ENCODE measurements at places on chromosomes 16 and 17.
A peak's percentile ranks its signal among the peaks of the same experiment; 100 is the strongest.

DNA sequence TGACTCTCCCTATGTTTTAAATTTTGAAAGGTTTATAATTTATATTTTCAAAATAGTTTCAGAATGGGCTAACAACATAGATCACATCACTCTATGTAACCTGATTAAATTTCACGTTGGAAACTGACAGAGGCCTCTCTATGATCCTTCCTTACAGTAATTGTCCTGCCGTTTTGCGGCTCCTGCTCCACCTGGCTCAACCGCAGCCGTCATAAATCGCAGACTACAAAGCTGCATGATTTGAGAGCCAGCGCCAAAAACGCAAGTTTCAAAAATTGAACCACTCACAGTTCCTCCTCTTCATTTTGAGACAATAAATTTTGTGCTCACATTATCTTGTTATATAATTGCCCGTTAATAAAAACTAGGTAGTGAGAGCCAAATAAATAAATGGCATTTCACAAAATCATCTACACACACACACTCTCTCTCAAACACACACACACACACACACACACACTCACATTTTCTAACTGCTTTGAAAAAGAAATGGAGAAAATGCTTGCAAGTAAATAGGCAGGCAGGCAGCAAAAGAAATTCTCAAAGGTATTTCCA is 263.1 kb upstream of the PSMD7 start:
- no peak for DNase-seq

- no peak for DNase-seq
Observed at GRCh38 chr16:67186550-67186950, 2.8 kb upstream of the MATCAP1 start.

- no peak for DNase-seq
Observed at GRCh38 chr17:1649844-1650501, at the start of gene RILP. RILP (minus strand) TSS chr17:1649866; CDS start chr17:1649804, 62 bp downstream.

- no peak for DNase-seq
Observed at GRCh38 chr17:8577868-8578267, 52.7 kb downstream of the MYH10 start.

DNA sequence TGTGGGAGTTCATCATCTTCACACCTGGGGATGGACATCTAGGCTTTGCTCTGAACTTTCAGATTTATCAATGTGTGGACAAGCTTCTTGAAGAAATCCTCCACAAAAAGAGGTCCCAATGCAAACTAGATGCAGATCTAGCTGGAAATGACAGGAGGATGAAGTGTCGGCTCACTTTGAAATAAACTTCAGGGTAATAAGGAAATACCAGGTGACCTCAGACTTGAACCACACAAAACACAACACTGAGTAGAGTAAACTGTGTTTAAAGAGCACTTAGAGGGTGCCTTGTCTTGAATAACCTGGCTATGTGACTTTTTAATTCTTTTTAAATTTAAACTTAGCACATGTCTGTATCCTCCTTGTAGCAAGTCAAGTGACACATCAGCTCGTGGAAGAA is 27.2 kb upstream of the TEKT3 start:
- DNase-seq = no peak

- no peak for DNase-seq
Observed at GRCh38 chr16:67781565-67781921, 24.8 kb downstream of the RANBP10 start.

DNA sequence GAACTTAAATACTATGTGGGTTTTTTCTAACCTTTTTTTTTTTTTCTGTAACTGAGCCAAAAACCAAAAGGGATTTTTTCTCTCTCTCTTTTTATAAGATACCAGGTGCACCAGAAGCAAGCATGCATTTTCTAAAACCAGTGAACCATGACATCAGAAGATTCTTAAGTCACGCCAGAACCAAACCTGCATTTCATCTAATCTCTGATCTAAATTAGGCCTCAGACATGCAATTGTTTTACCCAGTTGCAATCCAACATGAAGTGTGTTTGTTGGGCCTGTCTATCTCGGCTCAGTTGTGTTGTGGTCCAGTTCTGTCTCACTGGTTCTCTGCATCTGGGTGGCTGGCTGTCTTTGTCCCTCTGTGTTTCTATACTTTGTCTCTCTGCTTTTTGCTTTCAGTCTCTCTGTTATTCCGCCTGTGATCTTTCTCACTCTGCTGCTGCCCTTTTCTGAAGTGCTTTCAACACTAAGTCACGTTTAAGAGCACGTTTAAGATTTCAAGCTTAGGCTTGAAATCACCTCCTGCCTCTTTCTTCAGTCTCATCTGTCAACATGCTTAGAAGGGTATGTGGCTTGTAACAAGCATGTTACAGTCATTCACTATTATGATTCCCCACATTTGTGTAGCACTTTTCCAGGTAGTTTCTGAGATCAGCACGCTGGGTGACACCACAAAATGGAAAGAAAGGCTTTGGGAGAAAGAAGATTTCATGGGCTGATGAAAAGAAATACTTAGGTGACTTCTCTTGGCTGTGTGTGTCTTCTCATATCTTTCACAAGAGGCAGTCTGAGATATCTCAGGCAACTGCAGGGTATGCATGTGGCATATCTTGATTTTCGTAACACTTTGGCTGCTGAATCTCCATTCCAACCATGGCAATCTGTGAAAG is 488.9 kb downstream of the SHISA9 start:
- no peak for DNase-seq

GRCh38 chr17:37405955-37406634 is 541 bp downstream of the ACACA start:
- DNase-seq = no peak

GRCh38 chr17:41127371-41127770 is 3.4 kb upstream of the KRTAP4-12 start:
- no peak for DNase-seq

DNA sequence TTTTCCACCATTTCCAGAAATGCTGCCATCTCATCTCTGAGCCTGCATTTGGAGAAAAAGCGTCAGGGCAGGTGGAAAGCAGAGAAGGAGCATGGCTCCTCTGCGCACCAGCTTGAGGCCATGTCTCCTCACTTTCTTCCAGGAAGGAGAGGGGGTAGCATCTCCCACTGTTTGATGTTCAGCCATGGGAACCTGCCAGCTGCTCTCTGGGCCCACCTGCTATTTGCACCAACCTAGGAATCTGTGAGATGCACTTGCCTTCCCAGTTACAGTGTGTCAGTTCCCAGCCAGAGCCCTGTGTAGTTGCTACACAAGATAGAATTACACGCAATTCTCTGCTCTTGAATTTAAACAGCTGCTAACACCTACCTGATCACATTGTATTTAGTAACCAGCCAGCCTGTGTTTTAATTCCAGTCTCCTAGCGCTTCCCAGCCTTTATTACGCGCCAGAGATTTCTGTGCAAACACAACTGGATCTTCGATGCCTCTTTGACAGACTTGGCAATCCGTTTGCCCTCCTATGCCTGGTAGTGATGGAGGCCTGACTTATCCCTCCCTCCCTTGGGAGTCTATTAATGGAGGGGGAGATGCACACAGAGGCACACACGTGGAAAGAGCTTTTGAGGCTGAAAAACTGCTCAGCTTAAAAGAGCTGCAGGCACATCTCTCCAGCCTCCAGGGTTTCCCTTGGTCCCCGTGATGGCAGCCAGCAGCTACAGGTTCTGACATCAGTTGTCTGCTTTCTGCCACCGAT is 98.1 kb upstream of the SEC14L1 start:
- no peak for DNase-seq

GRCh38 chr17:14098246-14098645 is 28.9 kb downstream of the COX10 start:
- no peak for DNase-seq

DNA sequence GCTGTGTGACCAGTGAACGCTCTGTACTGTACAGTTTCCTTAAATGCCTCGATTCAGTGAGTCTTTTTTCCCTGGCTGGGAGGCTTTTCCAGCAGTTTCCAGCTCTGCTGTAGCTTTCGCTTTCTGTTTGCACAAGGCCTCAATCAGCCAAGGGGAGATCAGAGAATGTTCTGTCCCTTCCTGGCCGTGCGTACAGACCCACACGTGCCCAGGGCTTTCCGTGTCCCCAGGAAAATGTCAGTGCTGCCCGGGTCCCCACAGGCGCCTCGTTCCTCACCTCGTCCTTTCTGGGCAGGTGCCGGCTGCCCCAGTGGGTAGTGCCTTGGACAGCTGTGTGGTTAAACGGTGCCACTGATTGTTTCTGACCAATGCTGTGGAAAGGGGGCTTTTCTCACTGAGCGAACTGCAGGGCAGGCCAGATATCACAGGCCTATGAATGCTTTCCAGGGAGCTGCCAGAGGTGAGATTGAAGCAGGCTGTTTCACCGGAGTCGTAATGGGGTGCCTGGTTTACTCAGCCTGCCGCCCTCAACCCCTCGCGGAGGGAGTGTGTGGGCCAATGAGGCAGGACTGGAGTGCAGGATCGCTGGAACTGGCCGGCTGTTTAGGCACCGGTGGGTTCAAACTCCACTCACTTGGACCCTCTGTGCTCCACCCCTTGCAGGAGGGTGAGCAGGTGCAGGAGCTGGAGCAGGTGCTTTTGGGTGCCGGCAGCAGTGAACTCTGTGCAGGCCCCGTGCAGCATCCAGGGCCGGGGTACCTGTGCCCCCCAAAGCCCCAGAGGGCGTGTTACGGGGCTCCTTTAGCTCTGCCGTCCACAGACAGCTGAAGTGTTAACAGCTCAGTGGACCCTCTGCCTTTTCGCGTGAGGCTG is 44.4 kb downstream of the ZNF778 start:
- DNase-seq = no peak

GRCh38 chr17:9893411-9894012 is 11.6 kb downstream of the RCVRN start:
- no peak for DNase-seq

DNA sequence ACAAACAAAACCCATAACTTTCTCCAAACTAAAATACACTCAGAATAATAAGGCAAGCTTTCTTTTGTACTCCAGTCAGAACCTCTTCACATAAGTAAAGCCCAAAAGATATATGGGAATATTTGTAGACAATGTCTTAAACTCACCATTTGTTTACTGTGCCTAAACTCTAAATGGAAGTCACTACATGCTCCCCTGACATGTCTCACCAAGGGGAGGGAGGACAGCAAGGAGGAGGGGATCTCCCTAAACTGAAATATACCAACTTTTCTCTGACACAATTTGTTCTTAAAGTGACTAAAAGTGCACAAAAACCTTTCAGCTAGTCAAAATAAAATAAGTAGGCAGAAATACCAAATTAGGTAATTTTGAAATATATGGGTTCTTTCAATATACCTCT is 38.5 kb downstream of the GRB7 start:
- DNase-seq = no peak

GRCh38 chr16:56347166-56347565 is 78.2 kb downstream of the AMFR start:
- DNase-seq = no peak

DNA sequence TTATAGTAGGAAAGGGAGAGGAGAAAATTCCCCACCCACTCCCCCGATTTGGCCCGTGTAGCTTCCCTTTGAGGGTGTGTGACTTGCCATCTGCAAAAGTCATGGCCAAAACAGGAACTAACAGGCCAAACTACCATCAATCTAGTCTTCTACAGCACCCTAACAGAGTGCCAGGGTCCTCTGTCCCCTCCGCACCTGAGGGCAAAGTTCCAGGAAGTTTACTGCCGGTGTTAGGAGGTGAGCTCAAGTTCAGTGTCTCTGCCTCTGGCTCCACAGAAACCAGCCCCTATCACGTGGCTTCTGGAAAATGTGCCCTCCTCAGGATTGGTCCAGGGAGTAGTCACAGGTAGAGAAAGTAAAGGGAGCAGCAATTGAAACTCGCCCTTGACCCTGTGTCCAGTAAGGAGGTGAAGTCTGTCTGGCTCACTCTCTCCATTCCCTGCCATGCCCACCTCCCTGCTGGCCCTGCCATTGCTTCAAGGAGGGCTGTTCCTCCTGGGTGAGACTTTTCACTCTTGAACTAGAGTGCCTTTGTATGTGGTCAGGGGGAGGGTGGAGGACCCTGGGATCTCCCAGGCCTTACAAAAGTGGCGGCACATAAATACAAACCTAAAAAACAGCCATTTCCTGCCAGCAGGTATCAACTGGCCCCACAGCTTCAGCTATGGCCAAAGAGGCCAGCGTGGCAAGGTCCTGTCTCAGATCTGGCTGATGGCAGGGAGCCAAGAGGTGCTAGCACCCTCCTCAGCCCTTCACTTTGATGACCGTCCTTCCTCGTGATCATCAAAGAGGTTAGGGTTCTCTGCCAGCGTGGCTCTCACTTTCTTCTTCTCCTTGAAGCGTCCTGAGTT is 5.3 kb downstream of the PRR15L start:
- no peak for DNase-seq

GRCh38 chr17:10612957-10613744 is 44.0 kb downstream of the MYH3 start:
- peak; percentile 21 for DNase-seq

GRCh38 chr17:20993863-20994778 is 48.7 kb downstream of the USP22 start:
- DNase-seq = no peak

- DNase-seq = no peak
Observed at GRCh38 chr17:60304502-60304901, 87.4 kb downstream of the USP32 start.

DNA sequence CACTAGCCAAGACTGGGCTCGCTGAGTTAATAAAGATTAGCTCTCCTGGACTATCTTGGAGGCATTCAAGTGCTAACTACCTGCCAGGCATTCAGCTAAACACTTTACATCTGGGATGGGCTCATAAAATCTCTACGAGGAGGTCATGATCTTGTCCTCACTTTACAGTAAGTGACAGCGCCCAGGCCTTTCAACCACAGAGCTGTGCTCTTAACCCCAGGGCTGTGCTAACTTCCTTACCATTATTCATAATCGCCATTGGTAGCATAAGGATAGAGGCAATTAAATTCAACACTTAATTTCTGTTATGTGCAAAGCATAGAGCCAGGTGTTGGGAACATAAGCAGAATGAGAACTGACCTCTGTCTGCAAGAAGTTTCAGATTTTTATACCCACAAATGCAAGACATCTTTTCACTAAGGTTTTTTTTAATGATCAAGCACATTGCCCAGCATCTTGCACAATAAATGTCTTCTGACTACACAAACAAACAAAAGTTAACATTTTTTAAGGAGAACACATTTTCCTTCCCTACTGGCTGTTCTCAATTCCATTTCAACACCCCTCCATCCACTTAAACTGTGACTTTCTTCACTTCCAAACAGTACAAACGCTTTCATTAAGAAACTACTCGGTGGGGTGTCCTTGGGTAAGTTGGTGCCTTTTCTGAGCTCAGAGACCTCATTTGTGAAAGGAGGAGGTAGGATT is 172.3 kb downstream of the C16orf78 start:
- DNase-seq = no peak

GRCh38 chr16:77373726-77374125 is 61.1 kb downstream of the ADAMTS18 start:
- DNase-seq = no peak

DNA sequence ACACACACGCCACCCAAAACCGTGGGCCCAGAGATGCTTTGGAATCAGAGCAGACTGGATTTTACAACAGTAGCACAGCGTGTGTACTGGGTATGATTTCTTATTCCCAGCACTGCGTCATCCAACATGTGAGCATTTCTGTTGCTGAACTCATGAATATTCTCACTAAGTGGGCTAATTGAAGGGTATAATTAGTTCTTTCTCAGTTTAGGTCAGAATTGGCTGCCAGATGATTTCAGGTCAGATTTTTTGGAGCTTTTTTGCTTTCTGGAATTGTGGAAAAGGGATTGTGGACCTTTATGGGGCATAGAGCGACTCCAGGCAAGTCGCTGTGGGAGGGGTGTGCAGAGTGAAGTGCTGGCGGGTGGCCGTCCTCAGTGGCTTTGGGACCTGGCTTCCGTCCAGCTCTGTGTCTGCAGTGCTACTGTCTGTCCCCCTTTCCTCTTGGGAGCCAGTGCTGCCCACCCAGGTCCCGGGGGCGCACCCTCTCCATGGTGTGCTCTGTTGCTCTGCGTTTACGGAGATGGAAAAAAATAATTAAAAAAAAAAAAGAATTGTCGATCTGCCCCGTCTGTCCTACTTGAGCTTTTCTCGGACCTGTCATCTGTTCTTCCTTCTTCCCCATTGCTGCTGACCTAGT is 25.0 kb downstream of the FOXK2 start:
- no peak for DNase-seq

- DNase-seq = no peak
Observed at GRCh38 chr16:17612336-17612735, 141.6 kb upstream of the XYLT1 start.

Data from skeletal muscle cell (primary cell).